ENCODE measurements at places on chromosomes 13 and 19. TPM values are rescaled to one million over a fixed set of nuclear protein-coding genes. Genes with fewer than 3 reads are reported as not detected.
A peak's percentile ranks its signal among the peaks of the same experiment; 100 is the strongest.

CD79A gene
- 0.24 TPM for total RNA-seq

CALR3 gene
- total RNA-seq: not detected

PCSK4 gene
- total RNA-seq: not detected

ZNF66 gene
- 0.84 TPM for total RNA-seq

SELENOV gene
- not detected for total RNA-seq

KIR3DL2 gene
- total RNA-seq: not detected

TUBA3C gene
- total RNA-seq: not detected

KIR2DL3 gene
- total RNA-seq: not detected

DNA sequence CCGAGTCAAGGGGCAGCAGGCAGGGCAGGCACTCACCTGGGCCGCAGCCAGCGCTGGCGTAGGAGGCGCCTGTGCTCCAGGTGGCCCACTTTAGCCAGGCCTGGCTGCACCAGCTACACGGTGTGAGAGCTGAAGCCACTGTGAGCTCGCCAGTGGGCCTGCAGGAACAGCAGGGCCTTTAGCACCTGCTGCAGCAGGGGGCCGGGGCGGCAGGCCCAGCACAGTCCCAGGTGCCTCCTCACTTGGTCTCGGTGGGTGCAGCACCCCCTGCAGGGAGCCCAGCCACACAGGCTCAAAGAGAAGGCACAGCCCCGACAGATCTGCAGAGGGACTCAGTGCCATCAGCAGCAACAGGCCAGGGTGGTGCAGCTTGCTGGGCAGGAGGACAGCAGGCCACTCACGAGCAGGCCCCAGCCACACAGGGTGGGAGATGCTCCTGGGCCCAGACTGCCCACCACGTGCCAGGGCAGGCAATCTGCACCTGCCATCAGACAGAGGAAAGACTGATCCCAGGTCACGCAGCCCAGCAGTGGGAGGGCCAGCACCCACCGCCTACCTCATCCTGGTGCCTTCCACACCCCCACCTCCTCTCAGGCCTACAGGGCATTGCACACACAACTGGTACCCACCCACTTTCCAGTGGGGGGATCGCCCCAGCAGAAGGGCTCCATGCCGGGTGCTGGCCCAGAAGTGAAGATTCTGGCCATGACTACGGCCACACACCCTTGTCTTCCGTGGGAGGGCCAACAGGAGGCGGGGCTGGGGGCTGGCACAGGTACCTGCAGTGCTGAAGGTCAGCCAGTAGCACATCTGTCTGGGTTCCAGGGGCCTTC, 15.8 kb downstream of the ARHGAP33 start:
- peak; percentile 39 for DNase-seq

- no peak for DNase-seq
These were observed 326.3 kb downstream of the DCLK1 start for GRCh38 chr13:35804901-35805300.

DNA sequence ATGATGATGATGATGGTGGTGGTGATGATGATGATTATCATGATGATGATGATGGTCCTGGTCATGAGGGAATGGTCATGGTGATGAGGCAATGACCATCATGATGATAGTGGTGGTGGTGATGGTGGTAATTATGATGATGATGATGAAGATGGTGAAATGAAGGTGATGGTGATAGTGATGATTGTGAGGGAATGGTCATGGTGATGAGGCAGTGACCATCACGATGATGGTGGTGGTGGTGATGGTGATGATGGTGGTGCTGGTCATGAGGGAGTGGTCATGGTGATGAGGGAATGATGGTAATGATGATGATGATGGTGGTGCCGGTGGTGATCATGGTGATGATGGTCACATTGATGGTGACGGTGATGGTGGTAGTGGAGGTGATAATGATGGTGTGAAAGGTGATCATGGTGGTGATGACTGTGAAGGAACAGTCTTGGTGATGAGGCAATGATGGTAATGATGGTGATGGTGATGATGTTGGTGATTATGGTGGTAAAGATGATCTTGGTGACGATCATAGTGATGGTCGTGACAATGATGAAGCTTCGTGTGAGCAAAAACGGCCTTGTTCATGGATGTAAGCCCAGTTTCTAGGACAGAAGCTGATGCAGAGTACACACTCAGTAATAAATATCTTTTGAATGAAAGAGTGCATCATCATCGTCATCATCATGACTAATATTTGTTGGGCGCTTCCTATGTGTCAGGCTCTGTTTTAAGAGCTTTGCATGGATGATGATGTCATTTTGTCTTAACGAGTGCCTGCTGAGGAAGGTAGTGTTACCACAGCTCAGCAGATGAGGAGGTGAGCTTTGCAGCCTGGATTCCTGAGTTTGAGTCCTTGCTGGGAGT, 17.3 kb downstream of the SBK2 start:
- no peak for DNase-seq

- no peak for DNase-seq
These were observed 396.9 kb downstream of the KCTD12 start for GRCh38 chr13:76489274-76489673.

DNA sequence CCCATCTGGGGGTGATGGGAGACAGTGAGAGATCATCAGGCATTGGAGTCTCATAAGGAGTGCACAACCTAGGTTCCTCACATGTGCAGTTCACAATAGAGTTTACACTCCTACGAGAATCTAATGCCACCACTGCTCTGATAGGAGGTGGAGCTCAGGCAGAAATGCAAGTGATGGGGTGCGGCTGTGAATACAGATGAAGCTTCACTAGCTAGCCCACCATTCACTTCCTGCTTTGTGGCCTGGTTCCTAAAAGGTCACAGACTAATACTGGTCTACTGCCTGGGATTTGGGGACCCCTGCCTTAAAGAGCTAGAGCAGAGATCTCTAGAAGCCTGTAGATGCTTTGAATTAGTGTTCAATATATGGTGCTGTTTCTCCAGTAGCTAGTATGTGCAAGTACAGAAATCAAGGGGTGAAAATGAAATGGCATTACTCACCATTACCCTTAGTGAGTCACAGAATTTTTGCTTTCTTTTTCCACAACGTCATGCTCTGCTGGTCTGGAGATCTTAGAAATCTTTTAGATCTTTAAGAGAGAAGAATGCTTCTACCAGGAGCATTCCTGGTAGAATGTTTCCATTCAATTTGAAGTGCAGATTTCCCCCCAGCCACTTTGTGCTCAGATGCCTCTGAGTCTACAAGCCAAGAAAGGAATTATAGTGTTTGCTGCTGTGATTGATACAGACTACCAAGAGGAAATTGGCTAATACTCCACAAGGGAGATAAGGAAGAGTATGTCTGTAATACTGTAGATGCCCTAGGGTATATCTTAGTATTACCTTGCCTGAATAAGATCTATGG, 2301.2 kb downstream of the PCDH9 start:
- peak; percentile 71 for DNase-seq

- DNase-seq: no peak
These were observed 61.2 kb downstream of the CCDC70 start for GRCh38 chr13:51922771-51923480.

- DNase-seq: no peak
These were observed 3.0 kb downstream of the ANGPTL4 start for GRCh38 chr19:8366961-8367326.

GRCh38 chr13:33263976-33264619, 21.5 kb downstream of the STARD13 start:
- no peak for DNase-seq

DNA sequence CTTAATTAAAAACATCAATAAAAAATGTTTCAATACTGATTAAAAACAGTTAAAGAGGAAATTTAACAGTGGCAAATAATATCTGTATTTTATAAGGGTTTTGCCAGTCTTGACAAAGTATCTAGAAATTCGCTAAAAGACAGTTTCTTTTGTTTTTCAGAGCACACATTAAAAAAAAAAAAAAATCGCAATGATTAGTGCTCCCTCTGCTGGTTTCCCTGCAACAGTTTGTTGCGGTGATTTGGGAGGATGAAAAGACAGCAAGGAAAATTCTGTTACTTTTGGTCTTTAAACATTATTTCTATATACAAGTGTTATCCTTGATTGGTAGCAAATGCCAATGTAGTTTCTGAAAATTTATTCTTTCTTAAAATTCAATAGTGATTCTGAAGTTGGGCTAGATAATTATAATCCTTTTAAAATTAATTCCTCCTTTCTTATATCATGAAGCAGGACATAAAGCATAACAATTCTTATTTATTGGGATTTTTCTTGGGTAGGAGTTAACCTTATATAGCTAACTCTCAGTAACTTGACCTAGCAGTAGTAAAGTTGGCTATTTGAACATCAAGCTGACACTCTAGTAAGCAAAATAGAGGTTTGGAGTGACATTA, 23.1 kb upstream of the SPRY2 start:
- DNase-seq: peak; percentile 80

DNA sequence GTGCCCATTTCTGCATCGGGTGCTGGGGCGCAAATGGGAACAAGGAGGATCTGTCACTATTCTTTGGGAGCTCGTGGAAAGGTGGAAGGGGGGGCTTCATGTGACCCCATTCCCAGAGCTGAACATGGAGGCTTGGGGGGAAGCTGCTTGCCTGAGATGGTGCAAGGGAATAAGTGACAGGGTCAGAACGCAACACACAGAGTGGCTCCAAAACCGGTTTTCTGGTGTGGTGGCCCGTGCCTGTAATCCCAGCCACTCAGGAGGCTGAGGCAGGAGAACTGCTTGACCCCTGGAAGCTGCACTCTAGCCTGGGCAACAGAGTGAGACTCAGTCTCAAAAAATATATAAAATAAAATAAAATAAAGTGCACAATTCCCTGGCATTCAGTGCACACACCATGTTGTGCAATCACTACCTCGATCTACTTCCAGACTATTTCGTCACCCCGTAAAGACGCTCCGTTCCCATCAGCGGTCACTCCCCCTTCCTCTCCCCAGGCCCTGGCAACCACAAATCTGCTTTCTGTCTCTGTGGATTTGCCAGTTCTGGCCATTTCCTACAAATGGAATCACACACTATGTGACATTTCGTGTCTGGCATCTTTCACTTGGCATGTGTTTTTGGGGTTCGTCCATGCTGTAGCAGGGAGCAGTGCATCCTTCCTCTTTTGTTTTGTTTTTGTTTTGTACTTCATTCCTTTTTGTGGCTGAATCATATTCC, 18.2 kb upstream of the COMP start:
- no peak for DNase-seq

DNA sequence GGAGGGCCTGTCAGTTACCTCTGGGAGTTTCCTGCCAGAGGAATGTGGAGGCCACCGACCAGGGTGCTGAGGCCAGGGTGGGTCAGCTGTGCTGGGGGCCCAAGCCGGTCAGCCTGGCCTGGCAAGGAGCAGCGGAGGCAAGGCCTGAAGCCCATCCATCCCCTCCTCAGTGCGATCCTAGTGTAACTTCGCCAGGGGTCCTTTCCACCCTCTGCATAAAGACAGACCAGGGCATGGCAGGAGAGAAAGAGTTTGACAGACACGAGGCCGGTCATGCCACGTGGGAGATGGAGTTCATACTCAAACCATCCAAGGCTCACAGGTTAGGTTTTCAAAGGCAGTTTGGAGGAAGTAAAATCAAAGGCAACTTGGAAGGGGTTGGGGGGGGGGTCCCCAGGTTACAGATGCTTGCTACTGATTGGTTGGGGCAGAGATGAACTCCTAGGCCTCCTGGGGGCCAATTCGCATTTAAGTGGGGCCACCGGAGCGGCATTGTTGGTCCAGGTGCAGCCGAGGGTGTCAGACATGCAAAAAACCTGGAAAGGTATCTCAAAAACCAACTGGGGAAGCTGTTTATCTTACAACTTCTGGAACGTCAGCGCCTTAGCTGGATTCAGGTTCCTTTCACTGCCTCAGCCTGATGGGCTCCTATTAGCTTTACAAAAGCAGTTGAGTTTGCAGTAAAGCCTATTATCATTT, 36.8 kb upstream of the DPRX start:
- DNase-seq: no peak

- DNase-seq: no peak
These were observed 27.6 kb downstream of the DHX34 start for GRCh38 chr19:47376589-47377144.

- DNase-seq: no peak
These were observed 1968.9 kb downstream of the PCDH9 start for GRCh38 chr13:65260946-65261891.

GRCh38 chr13:27081893-27082679, 89.5 kb downstream of the USP12 start:
- no peak for DNase-seq

GRCh38 chr19:38878575-38879399, 712 bp upstream of the RINL start:
- DNase-seq: no peak

- DNase-seq: no peak
These were observed 165.6 kb upstream of the SOX1 start for GRCh38 chr13:111901267-111901915.

Data from SJSA1 (cell line).